ENCODE measurements at places on chromosomes 6 and 20. TPM values are rescaled to one million over a fixed set of nuclear protein-coding genes. Genes with fewer than 3 reads are reported as not detected.

Gene DZANK1
- 9.9 TPM for total RNA-seq

Gene IMPG1
- total RNA-seq = not detected

Gene GABRR1
- 0.17 TPM for total RNA-seq

DNA sequence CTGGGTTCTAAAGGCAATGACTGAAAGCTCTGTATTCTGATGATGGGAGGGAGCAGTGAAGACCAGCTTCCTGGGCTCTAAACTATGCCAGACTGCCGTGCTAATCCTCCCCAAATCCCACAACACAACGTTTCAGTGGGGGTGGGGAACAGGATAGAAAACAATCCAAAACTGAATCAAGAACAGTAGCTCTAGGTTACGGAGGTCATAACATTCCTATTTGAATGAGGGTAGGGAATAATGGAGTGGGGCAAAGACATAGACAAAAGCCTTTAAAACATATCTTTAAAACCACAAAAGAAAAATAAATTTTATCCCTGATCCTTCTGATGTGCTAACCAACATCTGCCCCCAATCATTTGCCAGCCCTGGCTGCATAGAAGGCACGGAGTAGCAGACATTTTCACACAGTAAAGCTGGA, 7.8 kb downstream of the USP49 start:
- no peak overlapping the region for H3K4me3 ChIP-seq
- H3K4me1 ChIP-seq = peaks cover 5% of the 10 kb centered on the region
- H3K27ac ChIP-seq = no peak overlapping the region
- no peaks in the 10 kb centered on the region for H3K27me3 ChIP-seq
- DNase-seq = no peak

GRCh38 chr20:5918856-5919625, 31.3 kb downstream of the TRMT6 start:
- H3K27ac ChIP-seq = no peak overlapping the region
- H3K27me3 ChIP-seq = no peaks in the 10 kb centered on the region
- no peaks in the 10 kb centered on the region for H3K4me1 ChIP-seq

GRCh38 chr6:111566873-111567517, 38.7 kb downstream of the TRAF3IP2 start:
- DNase-seq = no peak
- no peaks in the 10 kb centered on the region for H3K4me1 ChIP-seq

DNA sequence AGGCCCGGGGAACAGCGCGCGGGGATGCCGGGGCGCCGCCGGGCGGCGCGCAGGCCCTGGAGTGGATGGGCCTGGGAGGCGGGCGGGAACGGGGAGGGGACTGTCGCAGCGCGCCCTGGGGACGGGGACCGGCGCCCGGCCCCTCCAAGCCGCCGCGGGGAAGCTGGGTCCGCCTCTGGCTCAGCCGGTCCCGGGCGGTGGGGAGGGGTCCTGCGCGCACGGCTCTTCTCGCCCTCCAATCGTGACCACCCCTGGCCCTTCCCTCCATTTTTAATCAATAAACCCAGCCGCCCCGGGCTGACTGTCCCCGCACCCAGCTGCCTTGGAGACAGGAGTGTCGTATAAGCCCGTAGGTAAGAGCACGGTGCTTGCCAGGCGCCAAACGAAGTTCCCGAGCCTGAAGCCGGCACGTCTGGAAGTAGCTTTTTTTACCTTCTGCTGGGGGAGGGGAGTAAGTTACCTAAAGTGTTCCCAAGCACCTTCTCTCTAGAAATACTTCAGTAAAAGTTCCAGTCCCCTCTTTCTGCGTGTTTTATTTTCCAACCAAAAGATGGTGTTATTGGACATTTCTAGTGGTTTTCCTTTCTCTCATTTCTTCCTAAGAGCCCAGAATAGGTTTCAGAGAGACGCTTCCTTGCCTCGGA, 780 bp upstream of the TAF4 start:
- peak overlapping the region; percentile 87 for H3K27ac ChIP-seq
- peak; percentile 38 for DNase-seq
- H3K27me3 ChIP-seq = no peaks in the 10 kb centered on the region
- H3K4me3 ChIP-seq = peak overlapping the region; percentile 64
- peaks cover 11% of the 10 kb centered on the region for H3K4me1 ChIP-seq

DNA sequence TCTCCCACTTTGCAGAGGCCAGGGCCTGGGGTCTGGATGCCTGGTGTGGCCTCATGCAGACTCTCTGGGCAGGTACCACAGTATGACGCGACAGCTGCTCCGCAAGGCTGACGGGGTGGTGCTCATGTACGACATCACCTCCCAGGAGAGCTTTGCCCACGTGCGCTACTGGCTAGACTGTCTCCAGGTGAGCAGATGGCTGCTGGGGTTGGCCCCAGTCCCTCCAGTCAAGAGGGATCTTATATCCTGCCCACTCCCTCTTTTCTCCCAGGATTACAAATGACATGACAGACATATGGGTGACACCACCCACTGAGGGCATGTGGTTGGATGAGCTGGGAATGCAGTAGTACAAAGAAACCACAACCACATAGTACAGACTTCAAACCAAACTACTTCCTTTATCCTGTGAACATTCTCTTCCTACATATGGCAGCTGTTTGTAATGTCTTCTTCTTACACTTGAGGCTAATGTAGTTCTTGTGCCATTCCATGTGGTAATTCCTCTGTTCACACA, 29.9 kb downstream of the RAB44 start:
- H3K4me1 ChIP-seq = no peaks in the 10 kb centered on the region
- H3K4me3 ChIP-seq = no peak overlapping the region
- no peaks in the 10 kb centered on the region for H3K27me3 ChIP-seq
- no peak overlapping the region for H3K27ac ChIP-seq
- no peak for DNase-seq
